ENCODE measurements at places on chromosomes 3 and 15. TPM values are rescaled to one million over a fixed set of nuclear protein-coding genes. Genes with fewer than 3 reads are reported as not detected.

Gene SH2D7
- total RNA-seq = not detected

Gene DLEC1
- total RNA-seq = 0.17 TPM

Gene FGF12
- total RNA-seq = not detected

Gene RLBP1
- not detected for total RNA-seq

Gene ITIH4
- total RNA-seq = 5.6 TPM

Gene ZBED2
- total RNA-seq = 85.7 TPM

Gene C3orf49
- total RNA-seq = not detected

Gene CCNB2
- total RNA-seq = 37.4 TPM

Measured in mammary epithelial cell (primary cell).